ENCODE measurements at places on chromosomes 2 and 18.

GRCh38 chr2:2850859-2851258 is 519.8 kb upstream of the MYT1L start:
- DNase-seq = no peak

DNA sequence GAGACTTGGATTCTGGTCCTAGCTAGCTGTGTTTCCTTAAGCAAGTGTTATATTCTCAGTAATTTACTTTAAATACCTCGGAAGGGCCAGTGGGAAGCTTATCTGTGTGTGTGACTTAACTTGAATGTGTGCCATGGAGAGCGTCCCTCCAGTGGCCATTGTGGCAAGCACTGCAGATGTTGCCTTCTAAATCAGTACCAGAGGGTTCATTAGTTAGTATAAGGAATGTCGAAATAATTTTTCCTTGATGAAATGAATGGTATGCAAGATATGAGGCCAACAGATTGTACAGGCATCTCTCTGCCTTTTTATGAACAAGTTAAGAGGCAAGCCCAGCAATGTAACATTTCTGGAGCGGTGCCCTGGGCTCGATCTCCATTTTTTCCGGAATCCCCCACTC is 52.0 kb downstream of the FBXO36 start:
- no peak for DNase-seq

DNA sequence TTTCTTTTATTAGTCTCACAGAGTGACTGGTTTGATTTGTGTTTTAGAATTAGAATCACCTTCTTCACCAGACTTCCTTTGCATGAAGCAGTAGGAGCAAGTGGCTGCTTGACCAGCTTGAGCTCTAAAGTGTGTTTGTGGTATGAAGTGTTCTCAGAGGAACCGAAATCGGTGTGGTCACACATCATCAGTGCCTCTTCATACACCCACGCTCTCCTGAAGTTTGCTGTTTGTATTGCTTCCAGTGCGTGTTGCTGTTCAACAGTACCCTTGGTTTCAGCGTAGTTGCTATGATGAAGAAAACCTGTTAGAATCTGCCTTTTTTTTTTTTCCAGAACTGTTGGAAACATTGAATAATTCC is 77.9 kb downstream of the LIMS1 start:
- no peak for DNase-seq

- no peak for DNase-seq
Measured at GRCh38 chr2:32484937-32485336, 128.1 kb downstream of the BIRC6 start.

DNA sequence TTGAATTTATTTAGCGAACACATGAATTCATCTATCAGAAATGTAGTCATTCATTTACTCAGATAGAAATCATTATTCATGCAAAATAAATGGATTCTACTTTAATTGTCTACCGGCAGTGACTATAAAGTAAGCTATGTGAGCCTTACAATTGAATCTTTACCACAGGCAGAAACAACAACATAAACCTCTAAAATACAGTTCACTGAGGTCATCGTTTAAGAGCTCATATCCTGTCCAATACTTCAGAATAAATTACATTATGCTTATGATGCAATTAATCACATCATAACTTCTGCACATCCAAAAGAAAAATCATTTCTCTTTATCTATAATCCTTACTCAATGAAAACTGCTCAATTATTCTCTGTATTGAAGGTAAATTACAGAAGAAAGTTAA is 244.7 kb downstream of the HNMT start:
- no peak for DNase-seq

GRCh38 chr18:5195656-5196055 is 1.4 kb downstream of the AKAIN1 start:
- DNase-seq = no peak

GRCh38 chr2:236676136-236676873 is 106.7 kb downstream of the ACKR3 start:
- DNase-seq = no peak

DNA sequence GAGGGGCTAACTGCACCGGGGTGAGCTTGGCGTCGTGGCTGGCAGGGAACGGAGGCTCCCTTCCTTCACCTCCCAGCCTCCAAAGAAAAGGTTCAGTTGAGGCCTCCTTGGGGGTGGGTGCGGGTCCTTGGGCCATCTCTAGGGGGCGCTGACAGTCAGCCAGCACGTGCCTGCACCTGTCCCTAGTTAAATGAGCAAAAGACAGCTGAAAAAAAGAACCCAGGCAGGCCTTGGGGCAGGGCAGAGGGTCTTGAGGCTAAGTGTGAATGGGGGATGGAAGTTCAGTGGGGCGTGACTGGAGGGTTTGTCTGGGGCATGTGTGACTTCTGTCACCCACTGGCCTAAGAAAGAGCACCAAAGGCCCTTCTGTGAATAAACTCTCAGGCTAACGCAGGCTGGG is 56.4 kb downstream of the ZFP36L2 start:
- DNase-seq = no peak

- DNase-seq = no peak
Measured at GRCh38 chr2:71524476-71524875, 71.1 kb downstream of the DYSF start.

DNA sequence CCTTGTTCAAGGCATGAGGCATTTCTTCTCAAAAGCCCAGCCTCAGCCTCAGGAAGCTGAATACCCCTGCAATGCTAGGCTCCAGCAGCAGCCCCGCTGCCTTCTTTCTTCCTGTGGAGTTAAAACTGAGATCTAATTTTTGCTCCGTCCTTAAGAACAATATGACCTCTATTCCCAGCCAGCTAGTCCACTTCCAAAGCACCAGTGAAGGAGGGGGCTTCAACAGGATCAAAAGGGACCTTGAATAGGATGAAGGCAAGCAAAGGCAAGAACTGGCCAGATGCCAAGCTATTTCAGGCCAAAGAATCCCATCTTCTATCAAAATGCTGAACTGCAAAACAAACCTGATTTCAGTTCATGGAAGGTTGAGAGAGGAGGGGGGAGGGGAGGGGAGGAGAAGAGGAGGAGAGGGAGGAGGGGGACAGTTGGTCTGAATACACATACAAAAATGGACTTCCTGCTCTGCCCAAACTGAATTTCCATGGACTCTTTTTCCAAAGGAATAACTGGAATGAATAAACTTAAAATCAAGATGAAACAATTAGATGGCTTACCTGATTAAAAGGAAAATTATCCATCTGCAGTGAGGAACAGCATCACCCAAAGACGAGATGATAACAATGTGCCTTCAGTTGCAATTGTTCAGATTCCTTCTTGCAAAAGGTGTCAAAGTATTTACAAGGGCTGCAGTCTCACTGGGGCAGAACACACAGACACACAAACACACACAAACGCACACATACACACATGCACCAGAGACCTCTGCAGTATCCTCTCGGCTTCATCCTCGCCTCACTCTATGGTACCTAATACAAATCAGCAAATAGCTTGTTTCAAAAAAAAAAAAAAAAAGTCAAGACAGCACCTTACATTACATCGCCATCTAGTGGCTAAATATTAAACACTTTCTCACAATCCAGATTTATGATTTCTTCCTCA is at the start of gene SCN1A:
Gene SCN1A (minus strand): TSS at position 804 of the 939 bp plus-strand sequence. CDS start 54,399 bp downstream, outside the sequence.
- DNase-seq = no peak

DNA sequence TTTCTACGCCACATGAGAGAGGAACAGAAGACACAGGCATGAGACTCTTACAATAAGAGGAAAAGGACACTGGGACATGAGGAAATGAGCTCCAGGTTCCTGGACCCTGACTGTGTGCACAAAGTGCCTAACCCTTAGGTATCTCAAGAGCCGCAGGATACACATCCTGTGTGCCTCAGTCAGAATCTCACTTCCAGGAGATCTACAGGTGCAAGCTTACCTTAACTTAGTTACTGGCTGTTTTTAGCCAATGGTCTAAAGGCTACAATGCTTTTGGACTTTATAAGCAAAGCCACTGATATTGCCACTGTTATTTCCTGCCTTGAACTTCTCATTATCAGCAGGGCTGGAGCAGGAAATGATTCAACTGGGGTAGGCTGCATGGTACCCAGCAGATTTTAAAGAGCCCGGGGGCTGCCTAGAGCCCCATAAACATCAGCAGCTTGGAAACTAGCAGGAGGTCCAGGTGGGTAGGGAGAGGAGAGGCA is 254.4 kb downstream of the ZNF521 start:
- no peak for DNase-seq

DNA sequence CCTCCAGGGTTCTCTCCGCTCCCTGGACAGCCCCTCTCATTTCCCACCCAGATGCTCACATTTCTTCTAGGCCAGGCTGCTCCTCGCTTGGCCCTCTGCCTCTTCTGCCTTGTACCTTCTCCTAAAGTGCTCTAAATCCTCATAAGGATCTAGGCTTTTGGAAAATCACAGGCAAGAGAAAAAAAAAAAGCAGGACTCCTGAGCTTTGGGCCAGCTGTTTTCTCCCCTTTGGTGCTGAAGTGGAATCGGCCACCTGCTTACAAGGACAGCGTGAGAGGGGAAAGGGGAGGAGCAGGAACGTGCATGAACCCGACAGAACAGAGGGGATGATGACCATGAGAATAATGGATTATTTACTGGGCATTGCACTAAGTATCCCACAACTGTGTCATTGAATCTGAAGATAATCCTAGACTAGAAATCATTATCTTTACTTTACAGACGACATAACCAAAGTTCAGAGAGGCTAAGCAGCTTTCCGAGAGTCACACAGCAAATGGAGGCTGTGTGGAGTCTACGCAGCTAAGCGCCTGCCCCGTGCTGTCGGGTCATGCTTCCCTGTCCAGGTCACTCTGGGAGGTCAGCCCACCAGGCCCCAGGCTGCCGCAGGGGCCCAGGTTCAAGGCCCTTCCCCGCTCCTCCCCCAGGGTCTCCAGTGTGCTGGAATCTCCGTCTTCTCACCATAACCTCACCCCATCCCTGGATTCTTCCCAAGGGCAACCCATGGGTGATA is 141.9 kb downstream of the PXDN start:
- DNase-seq = no peak

DNA sequence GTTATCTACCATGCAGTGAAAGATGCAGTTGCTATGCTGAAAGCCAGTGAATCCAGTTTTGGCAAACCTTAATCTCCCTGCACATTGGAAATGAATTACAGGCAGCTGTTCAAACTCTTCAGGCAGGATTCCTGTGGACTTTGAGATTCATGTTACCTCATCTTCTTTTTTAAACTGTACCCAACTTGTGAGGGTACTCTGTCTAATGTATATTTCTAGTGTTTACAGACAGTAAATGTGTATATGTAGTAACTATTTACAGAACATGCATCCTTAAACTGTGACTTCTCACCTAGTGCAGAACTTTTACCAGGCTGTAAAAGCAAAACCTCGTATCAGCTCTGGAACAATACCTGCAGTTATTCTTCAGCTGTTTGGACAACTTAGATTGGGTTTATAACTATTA is 50.9 kb downstream of the KDM3A start:
- no peak for DNase-seq

DNA sequence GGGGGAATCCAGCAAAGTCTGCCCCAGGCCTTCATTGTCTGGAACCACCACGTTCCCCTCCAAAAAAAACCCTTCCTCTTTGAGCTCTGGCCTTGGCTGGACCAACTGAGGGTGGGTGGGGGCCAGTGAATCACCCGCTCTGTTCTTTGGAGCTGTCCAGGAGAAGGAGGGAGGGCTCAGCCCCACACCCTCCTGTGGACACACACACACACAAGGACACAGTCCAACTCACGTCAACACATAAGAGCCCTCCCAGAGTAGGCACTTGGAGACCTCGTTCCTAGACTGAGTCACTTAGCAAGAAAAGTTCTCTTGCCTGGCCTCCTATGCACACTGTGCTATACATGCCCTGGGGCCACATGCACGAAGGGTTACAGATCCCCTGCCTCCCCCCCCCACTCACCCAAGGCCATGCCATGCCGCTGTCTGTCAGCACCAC is 1.2 kb upstream of the TNS1 start:
- peak; percentile 64 for DNase-seq

DNA sequence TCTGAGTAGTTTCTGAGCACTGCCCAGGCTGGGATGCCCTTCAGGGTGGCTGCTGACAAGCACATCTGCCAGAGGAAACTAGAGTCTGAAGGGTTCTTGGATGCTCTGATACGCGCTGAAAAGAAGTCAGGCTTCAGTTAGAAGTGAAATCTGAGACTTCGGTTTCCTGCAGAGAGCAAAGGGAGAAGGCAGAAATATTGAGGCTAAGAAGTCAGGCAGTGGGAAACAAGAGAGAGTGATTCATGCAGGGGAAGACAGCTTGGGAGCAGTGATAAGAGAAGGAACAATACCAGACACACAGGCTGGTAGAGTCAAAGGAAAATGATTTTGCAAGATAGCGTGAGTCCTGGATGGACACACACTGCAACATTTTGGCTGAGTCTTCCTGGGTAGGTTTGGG is 51.0 kb upstream of the BOD1L2 start:
- DNase-seq = no peak

GRCh38 chr2:138652378-138652777 is 127.8 kb downstream of the NXPH2 start:
- DNase-seq = no peak

- DNase-seq = no peak
Measured at GRCh38 chr2:159606287-159606686, 10.1 kb downstream of the BAZ2B start.

- DNase-seq = no peak
Measured at GRCh38 chr18:14174706-14175085, 42.5 kb upstream of the ZNF519 start.
